ENCODE measurements at places on chromosomes 13 and 19. TPM values are rescaled to one million over a fixed set of nuclear protein-coding genes. Genes with fewer than 3 reads are reported as not detected.
A peak's percentile ranks its signal among the peaks of the same experiment; 100 is the strongest.

Gene APC2
- 5.6 TPM for polyA plus RNA-seq

Gene TRPC4
- 1.3 TPM for polyA plus RNA-seq

Gene ZNF665
- polyA plus RNA-seq = 6.3 TPM

Gene GRIK5
- 4.7 TPM for polyA plus RNA-seq

Gene FXYD3
- 291 TPM for polyA plus RNA-seq

Gene PTH2
- not detected for polyA plus RNA-seq

Gene DACT3
- polyA plus RNA-seq = 13.7 TPM

GRCh38 chr19:51250786-51251467 lies at the start of gene SIGLECL1:
SIGLECL1 (plus strand) TSS chr19:51251080; CDS start chr19:51264073, 12,993 bp downstream.
- no peak within 1 kb of the TSS for H3K27ac ChIP-seq
- no peak within 1 kb of the TSS for H3K4me3 ChIP-seq
- DNase-seq = no peak
- H3K27me3 ChIP-seq = no peaks in the 10 kb centered on the region

- no peak overlapping the region for H3K4me3 ChIP-seq
- no peak for DNase-seq
- no peaks in the 10 kb centered on the region for H3K36me3 ChIP-seq
- no peaks in the 10 kb centered on the region for H3K27me3 ChIP-seq
- no peak overlapping the region for H3K27ac ChIP-seq
Observed at GRCh38 chr13:106455777-106456176, 79.7 kb downstream of the EFNB2 start.

DNA sequence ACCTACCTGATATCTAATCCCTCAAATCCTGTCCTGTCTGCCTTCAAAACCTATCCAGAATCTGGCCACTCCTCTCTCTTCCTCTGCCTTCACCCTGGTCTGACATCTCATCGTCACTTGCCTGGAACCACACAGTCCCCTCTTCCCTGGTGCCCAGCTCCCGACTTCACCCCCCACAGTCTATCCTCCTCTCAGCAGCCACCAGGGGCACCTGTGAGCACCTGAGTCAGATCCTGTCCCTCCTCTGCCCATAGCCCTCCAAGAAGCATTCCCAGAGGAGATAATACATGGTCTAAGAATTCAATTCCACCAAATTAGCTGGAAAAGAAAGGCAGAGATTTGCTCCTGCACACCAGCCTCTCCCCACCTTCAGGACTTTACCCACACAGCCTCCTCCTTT lies 48.9 kb downstream of the ZNRF4 start:
- H3K27ac ChIP-seq = no peak overlapping the region
- H3K27me3 ChIP-seq = peaks cover 2% of the 10 kb centered on the region
- no peak for DNase-seq
- H3K4me1 ChIP-seq = no peaks in the 10 kb centered on the region
- H3K36me3 ChIP-seq = no peaks in the 10 kb centered on the region
- H3K4me3 ChIP-seq = no peak overlapping the region

DNA sequence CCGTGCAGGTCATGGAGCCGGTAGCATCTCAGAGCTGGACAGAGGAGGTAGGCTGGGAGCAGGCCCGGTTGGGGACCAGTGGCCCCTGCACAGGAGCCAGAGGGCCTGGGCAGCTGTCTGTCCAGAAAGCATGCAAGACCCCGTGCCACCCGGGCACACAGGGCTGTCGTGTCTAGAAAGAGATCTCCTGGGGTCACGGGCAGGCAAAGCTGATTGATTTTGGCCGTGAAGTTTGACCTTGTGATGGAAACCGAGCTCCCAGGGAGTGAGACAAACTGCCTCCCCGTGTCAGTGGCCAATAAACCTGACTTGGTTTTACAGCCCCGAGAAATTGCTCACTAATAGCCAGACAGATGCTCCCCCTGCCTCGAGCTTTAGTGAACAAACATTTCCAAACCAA lies 98.8 kb downstream of the KDM4B start:
- DNase-seq = no peak
- H3K27ac ChIP-seq = no peak overlapping the region
- peaks cover 2% of the 10 kb centered on the region for H3K4me1 ChIP-seq
- H3K27me3 ChIP-seq = no peaks in the 10 kb centered on the region
- peaks cover 19% of the 10 kb centered on the region for H3K36me3 ChIP-seq

DNA sequence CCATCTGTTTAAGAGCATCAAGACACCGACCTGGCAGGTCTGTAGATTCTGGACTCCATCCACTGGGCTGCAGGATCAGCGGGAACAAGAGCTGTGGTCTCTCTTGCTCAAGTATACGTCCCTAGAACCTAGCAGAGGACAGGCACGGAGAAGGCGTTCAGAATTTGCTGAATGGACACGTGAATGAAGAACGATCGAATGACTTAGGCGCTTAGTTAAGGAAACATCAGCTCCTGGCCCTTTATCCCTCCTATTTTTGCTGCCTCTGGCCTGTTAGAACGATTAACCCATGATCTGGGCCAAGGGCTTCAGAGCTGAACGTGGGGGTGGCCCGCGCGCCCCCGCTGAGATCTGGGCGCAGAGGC lies 953 bp downstream of the DZIP1 start:
- peaks cover 4% of the 10 kb centered on the region for H3K4me1 ChIP-seq
- H3K4me3 ChIP-seq = peak overlapping the region; percentile 51
- no peak overlapping the region for H3K27ac ChIP-seq
- no peak for DNase-seq

DNA sequence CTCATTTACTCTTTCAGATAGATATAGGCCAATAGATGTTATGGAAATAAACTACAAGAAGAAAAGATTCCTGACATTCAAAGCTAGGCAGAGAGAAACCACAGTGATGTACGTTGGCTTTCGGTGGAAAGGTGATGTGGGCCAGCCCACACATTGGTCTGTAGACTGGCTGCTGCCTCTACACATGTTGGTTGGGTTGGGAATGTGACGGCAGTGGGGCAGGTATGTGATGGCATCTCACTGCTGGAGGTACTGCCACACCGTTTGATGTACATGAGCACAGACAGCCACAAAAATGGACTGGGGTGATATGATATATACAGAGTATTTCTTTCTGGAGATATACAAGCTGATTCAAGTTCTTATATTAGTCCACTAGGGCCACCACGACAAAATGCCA lies 69.4 kb downstream of the C13orf42 start:
- H3K27me3 ChIP-seq = no peaks in the 10 kb centered on the region
- H3K36me3 ChIP-seq = no peaks in the 10 kb centered on the region
- H3K27ac ChIP-seq = no peak overlapping the region
- no peak overlapping the region for H3K4me3 ChIP-seq
- no peak for DNase-seq
- H3K4me1 ChIP-seq = no peaks in the 10 kb centered on the region

DNA sequence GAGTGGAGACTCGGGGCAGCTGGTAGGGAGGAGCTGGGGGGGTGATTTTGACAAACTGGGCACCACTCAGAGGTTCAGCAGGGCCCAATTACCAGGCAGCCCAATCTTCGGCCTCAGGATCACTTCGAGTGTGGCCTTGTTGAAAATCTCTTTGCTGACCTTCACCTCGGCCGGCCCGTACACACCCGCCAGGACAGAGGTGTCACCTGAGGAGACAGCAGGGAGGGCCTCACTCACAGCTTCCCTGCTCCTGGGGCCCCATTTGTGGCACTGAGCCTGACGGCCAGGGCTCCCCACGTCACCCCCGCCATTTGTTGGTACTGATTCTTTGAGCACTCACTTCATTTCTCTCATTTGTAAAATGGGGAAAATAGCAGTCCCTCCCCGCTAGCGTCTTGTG lies 4.4 kb downstream of the EXOSC5 start:
- no peak overlapping the region for H3K27ac ChIP-seq
- peaks cover 29% of the 10 kb centered on the region for H3K36me3 ChIP-seq
- no peaks in the 10 kb centered on the region for H3K27me3 ChIP-seq
- H3K4me1 ChIP-seq = no peaks in the 10 kb centered on the region
- DNase-seq = no peak
- no peak overlapping the region for H3K4me3 ChIP-seq

GRCh38 chr13:114132419-114133121 lies at the start of gene RASA3:
RASA3 (minus strand) TSS chr13:114132623; CDS start chr13:114132489, 134 bp downstream.
- H3K4me1 ChIP-seq = peaks cover 26% of the 10 kb centered on the region
- H3K36me3 ChIP-seq = no peaks in the 10 kb centered on the region
- no peaks in the 10 kb centered on the region for H3K27me3 ChIP-seq
- H3K27ac ChIP-seq = peak within 1 kb of the TSS; percentile 38
- H3K4me3 ChIP-seq = peak within 1 kb of the TSS; percentile 80
- DNase-seq = peak; percentile 70

DNA sequence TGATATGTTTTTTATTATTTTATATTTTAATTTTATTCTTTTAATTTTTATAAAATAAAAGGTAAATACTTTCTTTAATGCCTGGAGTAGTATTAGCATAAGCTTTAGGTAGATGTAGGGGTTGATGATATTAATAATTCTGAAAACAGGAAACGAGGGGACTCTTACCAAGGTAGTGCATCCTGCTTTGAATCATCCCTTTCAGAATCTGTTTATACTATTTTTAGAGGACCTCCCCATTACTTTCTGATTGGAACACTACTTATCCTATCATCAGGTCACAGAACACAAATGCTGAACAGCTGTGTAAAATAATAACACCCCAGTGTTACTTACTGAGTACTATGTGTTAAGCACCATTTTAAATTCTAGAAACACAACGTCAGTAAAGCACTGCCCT lies 27.3 kb downstream of the COG6 start:
- H3K27me3 ChIP-seq = no peaks in the 10 kb centered on the region
- no peak overlapping the region for H3K4me3 ChIP-seq
- DNase-seq = no peak

DNA sequence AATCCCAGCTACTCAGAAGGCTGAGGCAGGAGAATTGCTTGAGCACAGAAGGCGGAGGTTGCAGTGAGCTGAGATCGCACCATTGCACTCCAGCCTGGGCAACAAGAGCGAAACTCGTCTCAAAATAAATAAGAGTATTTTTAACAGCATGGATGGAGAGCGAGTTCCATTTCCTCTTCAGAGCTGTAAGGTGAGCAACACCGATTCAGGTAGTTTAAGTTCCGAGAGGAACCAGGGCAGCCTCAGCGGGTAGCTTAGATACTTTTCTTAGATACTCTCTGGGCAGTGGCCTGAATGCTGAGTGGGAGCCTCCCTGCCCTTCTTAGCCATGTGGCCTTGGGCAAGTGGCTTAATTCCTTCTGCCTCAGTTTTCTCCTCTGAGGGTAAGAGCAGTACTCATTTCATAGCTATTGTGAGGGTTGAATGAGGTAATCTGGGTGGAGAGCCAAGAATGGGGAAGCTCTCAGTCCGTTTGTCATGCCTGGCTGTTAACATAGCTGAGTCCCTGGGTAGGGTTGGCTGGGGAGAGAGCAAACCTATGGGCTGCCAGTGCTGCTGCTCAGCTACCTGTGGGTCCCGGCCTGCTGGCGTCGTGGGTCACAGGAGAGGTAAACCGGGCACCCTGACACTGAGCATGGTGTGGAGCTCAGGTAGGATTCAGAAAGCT lies 4.1 kb downstream of the ATP11A start:
- no peak for DNase-seq
- no peak overlapping the region for H3K27ac ChIP-seq
- H3K4me3 ChIP-seq = no peak overlapping the region
- no peaks in the 10 kb centered on the region for H3K27me3 ChIP-seq
- peaks cover 11% of the 10 kb centered on the region for H3K36me3 ChIP-seq
- peaks cover 37% of the 10 kb centered on the region for H3K4me1 ChIP-seq

- DNase-seq = no peak
- H3K27me3 ChIP-seq = no peaks in the 10 kb centered on the region
- H3K4me1 ChIP-seq = peaks cover 41% of the 10 kb centered on the region
- H3K36me3 ChIP-seq = peaks cover 11% of the 10 kb centered on the region
Observed at GRCh38 chr19:18423258-18424020, 4.2 kb downstream of the SSBP4 start.

DNA sequence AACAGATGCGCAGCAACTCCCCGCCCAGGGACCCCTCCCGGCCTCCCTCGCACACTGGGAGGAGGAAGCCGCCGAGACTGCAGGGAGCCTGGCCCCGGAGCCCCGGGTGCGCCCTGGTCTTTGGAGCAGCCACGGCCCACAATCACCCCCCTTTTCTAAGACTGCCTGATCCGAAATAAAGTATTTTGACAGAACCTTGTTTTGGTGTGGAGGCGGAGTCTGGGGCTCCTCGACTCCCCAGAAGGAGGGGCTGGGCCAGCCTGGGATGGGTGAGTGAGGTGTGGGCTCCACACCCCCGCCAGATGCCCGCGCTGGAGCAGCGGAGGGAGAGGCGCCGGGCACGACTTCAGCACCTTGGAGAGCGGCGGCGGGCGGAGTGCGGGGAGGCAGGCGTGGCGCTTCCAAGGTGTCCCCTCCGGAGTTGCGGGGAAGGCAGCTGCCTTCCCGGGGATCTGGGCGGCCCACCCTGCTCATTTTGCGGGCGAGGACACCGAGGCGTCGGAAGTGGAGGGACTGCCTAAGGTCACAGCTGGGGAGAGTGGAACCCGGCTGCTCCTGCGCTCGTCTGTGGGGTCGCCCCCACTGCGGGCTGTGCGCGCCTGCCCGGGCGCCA lies 9.4 kb downstream of the SIRT6 start:
- H3K27ac ChIP-seq = no peak overlapping the region
- H3K36me3 ChIP-seq = peaks cover 42% of the 10 kb centered on the region
- H3K4me3 ChIP-seq = peak overlapping the region; percentile 6
- H3K27me3 ChIP-seq = no peaks in the 10 kb centered on the region

DNA sequence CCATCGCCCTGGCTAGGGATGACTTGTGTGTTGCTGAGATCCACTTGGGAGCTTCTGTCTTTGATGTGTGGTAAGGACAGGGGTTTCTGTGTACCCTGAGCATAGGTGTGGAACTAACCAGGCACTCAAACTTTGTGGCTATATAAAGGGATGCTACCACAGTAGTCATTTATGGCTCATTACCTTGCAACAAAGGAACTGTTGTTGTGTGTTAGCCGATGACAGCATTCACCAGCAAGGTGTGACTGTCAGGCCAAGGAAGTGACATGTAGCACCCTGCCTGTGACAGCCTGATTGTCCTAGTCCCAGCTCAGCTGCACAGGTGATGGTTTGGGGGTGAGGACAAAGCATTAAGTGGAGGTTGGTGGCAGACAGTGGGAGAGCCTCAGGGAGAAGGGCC lies 73.6 kb downstream of the COG3 start:
- peaks cover 26% of the 10 kb centered on the region for H3K36me3 ChIP-seq
- H3K27ac ChIP-seq = no peak overlapping the region
- no peak overlapping the region for H3K4me3 ChIP-seq
- no peaks in the 10 kb centered on the region for H3K4me1 ChIP-seq

DNA sequence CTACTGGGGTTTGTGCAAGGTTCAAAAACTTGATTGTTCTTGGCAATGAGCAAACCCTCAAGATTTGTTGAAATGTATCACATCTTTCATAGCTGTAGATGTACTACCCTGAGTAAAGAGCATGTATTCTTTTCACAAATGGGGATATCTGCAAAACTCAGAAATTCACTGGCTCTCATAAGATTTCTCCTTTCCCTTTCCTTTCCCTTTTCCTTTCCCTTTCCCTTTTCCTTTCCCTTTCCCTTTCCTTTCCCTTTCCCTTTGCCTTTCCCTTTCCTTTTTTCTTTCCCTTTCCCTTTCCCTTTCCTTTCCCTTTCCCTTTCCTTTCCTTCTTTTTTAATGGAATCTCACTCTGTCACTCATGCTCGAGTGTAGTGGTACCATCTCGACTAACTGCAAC lies 69.1 kb downstream of the FNDC3A start:
- no peak overlapping the region for H3K4me3 ChIP-seq
- H3K36me3 ChIP-seq = peaks cover 4% of the 10 kb centered on the region
- no peak for DNase-seq
- no peak overlapping the region for H3K27ac ChIP-seq
- H3K27me3 ChIP-seq = no peaks in the 10 kb centered on the region

Data from large intestine (tissue), 12 donors.